ENCODE measurements at places on chromosomes 13 and 19. TPM values are rescaled to one million over a fixed set of nuclear protein-coding genes. Genes with fewer than 3 reads are reported as not detected.
A peak's percentile ranks its signal among the peaks of the same experiment; 100 is the strongest.

Gene CAMSAP3
- 0.15 TPM for total RNA-seq

DNA sequence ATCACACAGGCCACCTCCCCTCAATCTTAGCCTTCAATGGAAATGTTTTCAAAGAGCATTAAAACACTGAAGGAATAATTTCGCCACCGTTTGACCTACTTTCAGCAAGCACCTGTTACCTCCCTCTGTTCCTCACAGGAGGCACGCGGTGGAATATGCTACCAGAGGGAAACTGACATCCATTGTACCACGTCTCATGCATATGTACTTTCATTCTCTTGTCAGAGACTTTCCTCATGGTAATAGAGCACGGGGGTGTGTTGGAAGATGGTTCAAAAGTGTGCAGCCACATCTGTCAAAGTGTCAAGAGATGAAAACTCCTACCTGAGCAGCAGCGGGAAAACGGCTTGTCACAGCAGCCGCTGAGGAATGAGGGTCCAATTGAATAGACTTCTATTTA, 143.4 kb downstream of the NALCN start:
- H3K27me3 ChIP-seq = no peaks in the 10 kb centered on the region
- H3K36me3 ChIP-seq = no peaks in the 10 kb centered on the region
- H3K4me1 ChIP-seq = no peaks in the 10 kb centered on the region
- no peak for DNase-seq
- H3K4me3 ChIP-seq = no peak overlapping the region

- no peak overlapping the region for H3K27ac ChIP-seq
- no peaks in the 10 kb centered on the region for H3K36me3 ChIP-seq
- H3K4me3 ChIP-seq = peak overlapping the region; percentile 79
- no peak for DNase-seq
- H3K27me3 ChIP-seq = no peaks in the 10 kb centered on the region
- H3K4me1 ChIP-seq = peaks cover 13% of the 10 kb centered on the region
These were observed 1.4 kb downstream of the WDFY2 start for GRCh38 chr13:51585696-51586095.

Gene NKPD1
- total RNA-seq = not detected

Gene RASL11A
- total RNA-seq = 2.8 TPM

- H3K27ac ChIP-seq = peak overlapping the region; percentile 36
- H3K36me3 ChIP-seq = peaks cover 9% of the 10 kb centered on the region
- no peak overlapping the region for H3K4me3 ChIP-seq
- H3K27me3 ChIP-seq = no peaks in the 10 kb centered on the region
- no peaks in the 10 kb centered on the region for H3K4me1 ChIP-seq
These were observed 37.1 kb upstream of the TFDP1 start for GRCh38 chr13:113547238-113547971.

Measured in gastrocnemius medialis (tissue), 4 donors.